Cardiac septum (tissue), 1 donor: ENCODE measurements at places on chromosomes 1 and 21.

- no peak for DNase-seq
Measured at GRCh38 chr1:63845346-63845745, 71.5 kb downstream of the ROR1 start.

DNA sequence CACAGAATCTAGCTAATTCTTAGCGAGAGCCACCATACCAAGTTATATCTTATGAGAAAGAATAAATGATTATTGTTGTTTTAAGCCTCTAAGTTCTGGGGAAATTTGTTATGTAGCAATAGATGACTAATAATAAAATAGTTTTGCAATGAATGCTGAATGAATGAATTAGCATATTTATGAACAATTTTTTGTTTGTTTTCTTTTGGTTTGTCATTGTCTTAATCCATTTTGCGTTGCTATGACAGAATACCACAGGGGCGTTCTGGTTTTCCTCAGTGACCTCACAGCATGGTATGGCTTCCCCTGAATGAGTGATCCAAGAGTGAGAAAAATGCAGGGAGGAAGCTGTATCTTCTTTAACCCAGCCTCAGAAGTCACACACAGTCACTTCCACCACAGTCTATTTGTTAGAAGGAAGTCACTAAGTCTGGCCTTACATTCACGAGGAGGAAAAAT, 53.8 kb upstream of the HPDL start:
- DNase-seq: no peak

DNA sequence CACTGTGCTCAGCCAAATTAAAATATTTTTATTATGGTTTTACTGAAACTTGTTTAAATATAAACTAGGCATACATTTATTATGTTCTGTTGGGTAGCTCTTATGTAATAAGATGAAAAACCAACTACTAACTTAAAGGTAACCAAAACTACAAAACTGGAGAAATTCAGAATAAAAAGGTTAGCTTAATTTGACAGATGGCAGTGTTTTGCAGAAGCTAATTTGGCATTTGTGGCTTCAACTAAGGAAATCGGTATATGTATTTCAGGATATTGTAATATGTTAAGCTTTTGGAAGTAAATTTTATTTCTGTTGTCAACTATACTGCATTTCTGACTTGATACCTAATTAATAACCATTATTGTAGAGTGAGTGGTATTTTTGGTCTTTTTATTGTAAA, 18.8 kb downstream of the USP25 start:
- DNase-seq: no peak

- DNase-seq: no peak
Measured at GRCh38 chr1:233490488-233490887, 123.4 kb upstream of the KCNK1 start.

- DNase-seq: no peak
Measured at GRCh38 chr1:211375146-211375818, 48.6 kb downstream of the TRAF5 start.

DNA sequence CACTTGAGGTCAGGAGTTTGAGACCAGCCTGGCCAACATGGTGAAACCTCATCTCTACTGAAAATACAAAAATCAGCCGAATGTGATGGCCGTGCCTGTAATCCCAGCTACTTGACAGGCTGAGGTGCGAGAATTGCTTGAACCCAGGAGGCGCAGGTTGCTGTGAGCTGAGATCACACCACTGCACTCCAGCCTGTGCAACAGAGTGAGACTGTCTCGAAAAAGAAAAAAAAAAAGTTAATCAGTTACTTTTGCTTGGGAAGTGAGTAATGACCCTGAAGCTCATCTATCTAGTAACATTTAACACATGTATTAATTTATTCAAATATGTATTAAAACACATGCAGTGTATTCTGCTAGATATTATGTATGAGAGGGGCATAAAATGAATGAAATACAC, 49.4 kb downstream of the ZNF326 start:
- no peak for DNase-seq

GRCh38 chr1:236948381-236948780, 55.9 kb downstream of the MT1HL1 start:
- no peak for DNase-seq

DNA sequence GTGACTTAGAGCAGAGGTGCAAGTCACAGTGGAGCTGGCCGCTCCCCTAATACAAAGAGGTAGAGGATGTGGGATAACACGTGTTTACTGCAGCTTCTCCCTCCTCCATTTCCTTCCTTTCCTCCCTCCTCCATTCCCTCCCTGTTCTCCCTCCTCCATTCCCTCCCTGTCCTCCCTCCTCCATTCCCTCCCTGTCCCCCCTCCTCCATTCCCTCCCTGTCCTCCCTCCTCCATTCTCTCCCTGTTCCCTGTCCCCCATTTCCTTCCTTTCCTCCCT, 124.0 kb downstream of the CRYAA start:
- DNase-seq: no peak

DNA sequence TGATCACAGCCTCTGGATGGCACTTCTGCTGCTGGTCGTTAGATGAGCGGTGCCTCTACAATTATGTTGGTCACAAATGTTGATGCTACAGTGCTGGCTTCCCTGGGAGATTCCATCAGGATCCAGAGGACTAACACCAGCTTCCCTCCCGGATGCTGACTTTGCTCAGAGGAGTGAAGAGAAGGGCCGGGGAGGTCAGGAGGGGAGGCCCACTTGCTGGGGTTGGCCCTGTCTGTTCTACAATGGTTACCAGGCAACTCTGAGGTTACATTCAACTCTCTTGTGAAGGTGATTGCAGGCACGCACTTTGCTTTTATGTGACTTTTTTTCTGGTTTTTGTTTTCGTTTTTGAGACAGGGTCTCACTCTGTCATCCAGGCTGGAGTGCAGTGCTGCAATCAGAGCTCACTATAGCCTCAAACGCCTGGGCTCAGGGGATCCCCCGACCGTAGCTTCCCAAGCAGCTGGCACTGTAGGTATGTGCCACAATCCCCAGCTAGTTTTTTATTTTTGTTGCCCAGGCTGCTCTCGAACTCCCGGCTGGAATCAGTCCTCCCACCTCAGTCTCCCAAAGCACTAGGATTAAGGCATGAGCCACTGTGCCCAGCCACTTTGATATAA, 112.5 kb downstream of the ADSS2 start:
- DNase-seq: no peak

DNA sequence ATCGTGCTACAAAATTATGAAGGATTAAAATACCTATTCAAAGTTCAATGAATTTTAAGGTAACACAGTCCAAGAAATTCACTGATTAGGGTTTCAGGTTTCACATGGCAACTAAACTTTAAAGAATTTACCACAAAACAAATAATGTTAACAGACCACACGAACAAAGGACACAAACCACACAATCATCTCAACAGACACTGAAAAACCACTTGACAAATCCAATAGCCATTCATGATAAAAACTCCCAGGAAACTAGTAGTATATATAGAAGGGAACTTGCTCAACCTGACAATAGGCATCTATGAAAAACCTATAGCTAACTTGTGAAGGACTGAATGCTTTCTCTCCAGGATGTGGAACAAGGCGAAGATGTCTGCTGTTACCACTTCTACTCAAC, 21.1 kb upstream of the SH2D5 start:
- DNase-seq: no peak

DNA sequence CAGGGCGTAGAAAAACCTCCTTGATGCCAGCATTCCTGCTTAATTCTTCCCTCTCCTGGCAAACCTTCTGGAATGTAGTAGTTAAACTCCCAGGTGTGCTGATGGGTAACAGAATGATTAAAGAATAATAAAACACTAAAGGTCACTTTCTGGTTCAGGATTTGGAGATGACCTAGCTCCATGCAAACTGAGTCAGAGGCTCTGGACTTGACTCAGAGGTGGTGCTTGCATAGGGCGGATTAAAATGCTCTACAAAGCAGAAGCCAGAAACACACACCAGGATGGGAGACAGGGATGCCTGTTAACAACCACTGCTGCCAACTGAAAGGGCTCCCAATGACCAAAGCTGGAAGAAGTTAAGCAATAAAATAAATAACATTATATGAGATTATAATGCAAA, 41.5 kb downstream of the KRTAP19-8 start:
- DNase-seq: no peak

DNA sequence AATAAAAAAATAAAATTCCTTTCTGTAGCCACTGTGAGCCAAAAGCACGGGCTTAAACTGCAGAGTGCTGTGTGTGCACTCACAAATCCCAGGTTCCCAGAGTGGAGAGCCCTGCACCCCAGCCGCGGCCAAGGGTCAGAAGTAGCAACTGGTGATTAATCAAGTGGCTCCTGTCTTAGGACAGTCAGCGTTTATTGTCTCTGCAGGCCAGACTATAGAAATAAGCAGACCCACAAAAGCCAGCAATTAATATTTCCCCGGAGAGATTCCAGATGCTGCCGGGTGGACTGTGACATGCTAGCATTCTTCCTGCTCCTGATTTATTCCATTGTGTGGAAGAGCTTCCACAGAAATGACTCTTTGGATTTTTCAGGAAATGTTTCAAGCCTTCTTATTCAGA, 412.2 kb downstream of the KIF26B start:
- DNase-seq: no peak

DNA sequence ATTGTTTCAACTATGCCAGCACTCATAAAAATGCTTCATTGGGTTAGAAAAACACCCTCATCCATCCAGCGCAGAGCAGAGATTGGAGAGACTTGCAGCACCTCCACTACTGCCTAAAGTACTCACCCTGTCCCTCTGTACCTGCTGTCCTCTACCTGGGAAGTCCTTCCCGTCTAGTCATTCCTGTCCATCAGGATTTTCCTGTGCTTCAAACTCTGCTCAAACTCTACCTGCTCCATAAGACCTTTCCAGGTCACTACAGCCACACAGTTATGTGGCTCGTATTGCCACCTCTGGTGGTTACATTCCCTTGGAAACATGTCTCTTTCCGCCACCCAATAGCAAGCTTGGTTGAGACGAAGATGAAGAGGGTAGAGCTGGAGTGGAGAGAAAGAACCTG, 7.2 kb downstream of the OVGP1 start:
- no peak for DNase-seq

DNA sequence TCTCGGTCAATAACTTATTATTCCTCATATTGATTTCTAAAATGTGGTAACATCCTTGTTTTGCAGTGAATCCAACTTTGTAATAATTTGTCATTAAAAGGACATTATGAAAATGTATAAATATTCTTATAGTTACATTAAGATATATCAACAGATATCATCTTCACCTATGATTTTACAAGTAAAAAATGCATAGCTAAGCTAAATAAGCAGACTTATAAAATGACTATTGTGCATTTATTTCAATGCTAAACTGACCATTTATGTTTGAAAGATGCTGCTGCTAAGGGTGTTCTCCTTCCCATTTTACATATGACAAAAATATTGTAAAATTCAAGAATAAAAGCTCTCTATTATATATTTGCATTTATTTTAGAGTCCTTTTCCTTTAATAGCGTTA, 7.8 kb downstream of the PROX1 start:
- DNase-seq: no peak

GRCh38 chr1:28926629-28927265, 12.4 kb downstream of the EPB41 start:
- DNase-seq: no peak

DNA sequence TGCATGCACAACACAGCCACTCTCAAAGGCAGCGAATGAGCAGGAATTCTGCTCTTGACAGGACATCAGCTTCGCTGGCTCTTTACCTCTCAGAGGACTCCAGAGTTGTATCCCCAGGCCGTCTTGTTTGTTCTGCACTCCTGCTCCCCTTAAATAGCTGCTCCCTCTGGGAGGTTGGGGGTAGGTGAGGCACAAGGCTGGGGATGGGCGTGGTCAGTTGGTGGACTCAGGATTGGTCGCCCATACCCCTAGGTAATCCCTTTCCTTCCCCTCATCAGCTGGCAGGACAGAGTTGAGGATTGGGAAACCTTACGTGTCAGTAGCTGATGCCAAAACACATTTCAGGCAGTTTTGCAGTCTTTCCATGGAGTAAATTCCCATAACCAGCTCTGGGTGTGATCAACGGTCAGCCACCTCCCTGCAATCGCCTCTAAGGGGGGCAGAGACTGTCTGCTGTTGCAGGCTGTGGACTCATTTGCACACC, at the start of gene PLA2G2A:
PLA2G2A (minus strand) TSS at position 125 of the 484 bp plus-strand sequence. CDS start 845 bp downstream, outside the sequence.
- no peak for DNase-seq

DNA sequence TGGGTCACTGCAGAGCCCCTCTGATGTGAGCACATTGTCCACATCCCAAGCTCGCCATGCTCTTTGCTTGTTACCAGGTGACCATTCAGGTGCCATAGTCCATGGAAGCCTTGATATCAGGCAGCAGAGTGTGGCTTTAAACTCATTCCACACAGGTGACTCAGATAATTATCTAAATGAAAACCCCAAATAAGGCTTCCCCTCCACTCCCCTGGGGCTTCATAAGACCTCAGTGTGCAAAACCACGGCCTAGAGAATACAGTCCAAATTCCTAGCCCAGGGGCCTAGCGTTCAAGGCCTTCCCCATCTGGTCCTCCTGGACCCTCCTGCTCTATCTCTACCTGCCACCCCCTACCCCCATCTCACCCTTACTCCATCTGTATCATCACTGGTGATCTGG, 97.1 kb downstream of the ARHGEF10L start:
- no peak for DNase-seq

DNA sequence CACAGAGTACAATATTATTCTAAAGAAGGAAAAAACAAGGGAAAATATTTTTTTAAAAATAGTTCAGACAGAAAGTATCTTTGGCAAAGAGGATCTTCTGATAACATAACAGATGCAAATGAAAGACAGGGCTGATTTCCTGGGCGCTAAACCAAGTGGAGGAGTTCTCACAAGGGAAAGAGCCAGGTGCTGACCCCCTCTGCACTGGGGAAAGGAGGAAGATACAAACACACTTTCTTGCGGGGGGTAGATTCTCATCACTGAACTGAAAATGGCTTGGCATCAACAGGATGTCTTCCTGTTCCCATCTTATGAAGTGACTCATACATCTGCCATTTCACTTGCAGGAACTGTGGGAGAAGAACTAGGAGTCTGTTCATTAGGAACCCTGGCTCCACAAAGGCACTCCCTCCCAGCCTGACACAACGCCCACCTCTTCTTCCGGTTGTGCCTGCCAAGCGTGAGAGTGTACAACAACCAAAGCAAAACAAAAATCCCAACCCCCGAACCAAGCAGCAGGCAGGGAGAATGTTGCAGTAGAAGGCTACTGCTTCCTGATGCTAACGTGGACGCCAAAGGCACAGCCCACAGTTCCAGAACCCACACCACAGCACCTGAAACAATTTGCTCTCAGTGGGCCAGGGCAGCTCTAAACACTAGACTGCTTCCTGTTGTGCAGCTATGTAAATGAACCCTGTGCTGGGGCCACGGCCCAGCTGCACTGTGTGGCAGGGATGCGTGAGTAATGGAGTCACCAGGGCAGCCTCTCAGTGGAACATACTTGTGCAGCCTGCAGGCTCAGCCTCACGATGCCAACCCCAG, 51.0 kb downstream of the GADD45A start:
- peak; percentile 85 for DNase-seq
